ENCODE measurements at places on chromosomes 12 and 14.

GRCh38 chr14:50007123-50007903 is 109.1 kb downstream of the VCPKMT start:
- no peak for DNase-seq

DNA sequence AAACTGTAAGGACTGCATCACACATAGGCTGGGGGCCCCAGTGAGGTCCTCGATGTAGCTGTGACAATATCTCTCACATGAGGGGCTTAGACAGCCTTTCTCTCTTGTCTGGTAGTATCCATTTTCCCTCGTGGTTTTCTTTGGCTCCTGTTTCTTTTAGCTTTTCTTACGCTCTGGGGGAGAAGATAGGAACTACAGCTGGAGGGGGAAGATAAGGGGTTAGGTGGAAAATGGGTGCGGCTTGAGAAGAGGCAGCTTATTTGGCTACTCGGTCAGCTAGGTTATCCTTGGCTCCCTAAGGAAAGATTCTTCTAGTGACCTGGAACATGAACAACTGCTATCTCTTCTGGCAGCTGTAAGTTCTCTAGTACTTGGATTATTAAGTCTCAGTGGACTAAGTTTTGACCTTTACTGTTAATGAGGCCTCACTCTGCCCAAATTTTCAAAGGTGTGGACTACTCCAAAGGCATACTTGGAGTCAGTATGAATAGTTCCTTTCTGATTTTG is 28.7 kb upstream of the CPNE8 start:
- DNase-seq, result no peak

GRCh38 chr14:90105756-90106155 is 44.0 kb downstream of the KCNK13 start:
- DNase-seq, result no peak

DNA sequence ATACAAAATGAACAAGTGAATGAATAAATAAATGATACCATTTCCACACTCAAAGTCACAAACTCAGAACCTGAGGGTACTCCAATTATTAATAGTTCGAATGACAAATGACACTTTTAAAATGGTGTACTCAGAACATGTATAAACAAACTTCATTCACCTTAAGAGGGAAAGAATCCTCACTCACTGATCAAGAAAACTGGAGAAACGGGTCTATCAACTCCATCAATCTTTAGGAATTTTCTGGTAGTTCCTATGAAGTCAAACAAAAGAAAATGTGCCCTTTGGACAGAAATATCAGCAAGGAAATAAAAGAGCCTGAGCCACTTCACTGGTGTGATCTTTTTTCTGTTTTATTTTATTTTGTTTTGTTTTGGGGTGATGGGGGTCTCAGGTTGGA is 5.2 kb upstream of the NRDE2 start:
- no peak for DNase-seq

DNA sequence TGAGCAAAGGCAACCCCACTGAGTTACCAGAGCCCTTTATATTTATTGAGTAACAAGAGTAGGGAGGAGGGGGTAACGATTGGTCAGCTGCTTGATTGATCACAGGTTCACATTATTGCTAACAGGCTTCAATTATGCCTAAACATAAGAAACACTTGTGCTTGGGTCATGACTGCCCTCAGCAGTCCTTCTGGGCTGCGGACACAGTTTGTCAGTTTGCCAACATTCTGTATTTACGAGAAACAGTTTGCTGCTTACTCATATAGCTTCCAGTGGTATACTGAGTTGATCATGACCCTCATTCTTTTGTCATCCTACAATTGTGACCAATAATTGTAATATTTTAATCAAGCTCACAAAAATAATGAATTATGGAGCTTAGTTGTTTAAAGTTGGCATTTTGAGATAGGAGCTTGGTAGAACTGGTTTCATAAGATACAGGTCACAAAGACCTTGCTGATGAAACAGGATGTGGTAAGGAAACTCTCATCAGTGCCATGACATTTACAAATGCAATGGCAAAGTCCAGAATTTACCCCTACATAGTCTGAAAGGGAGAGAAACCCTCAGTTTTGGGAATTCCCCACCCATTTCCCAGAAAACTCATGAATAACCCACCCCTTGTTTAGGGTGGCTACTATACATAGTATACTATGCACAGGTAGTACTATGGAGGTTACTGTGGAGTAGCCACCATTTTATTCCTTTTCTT is 1421.0 kb upstream of the FLRT2 start:
- no peak for DNase-seq

DNA sequence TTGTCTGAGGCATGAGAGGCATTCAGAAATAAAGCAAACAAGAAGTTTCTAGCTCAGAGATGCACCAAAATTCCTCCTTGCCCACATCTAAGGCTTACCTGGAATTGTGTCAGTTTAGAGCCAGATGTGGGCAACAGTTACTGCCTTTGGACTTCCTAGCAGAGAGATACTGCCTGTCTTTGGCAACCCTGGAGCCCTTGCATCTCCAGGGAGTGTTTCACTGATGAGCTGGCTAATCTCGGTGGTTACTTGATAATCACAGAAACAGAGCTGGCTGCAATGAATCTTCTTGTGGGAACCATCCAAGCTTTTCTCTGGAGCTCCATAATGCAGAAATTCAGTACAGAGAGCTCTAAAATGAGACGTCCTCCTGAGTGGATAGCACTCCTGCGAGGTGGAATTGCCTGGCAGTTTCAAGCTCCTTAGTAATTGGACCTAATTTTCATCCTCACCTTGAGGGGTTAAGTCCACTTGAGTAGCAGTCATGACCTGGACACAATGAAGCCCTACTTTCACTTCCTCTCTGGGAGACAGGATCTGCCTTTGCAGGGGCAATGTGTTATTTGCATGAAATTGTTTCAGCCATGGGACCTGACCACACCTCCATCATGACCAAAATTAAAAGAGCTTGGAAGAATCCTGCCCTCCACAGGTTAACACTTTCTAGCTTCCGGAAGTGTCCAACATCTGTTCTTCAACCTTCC is 108.8 kb upstream of the ARHGAP5 start:
- no peak for DNase-seq

DNA sequence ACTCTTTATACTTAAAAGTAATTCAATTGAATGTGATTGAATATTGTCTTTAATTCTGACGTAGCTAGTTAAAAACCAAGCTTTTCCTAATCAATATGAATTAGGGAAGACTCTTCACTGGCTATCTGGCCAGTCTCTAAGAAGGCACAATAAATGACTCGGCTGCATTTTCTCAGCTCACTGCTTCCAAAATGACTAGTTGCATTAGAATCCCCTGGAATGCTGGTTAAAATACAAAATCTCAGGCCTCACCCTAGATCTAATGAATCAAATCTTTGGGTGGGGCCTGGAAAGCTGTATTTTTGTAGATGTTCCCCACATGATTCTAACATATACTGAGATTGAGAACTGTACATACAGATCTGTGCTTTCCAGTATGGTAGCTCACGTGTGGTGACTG is 242.1 kb downstream of the CHST11 start:
- DNase-seq, result no peak

DNA sequence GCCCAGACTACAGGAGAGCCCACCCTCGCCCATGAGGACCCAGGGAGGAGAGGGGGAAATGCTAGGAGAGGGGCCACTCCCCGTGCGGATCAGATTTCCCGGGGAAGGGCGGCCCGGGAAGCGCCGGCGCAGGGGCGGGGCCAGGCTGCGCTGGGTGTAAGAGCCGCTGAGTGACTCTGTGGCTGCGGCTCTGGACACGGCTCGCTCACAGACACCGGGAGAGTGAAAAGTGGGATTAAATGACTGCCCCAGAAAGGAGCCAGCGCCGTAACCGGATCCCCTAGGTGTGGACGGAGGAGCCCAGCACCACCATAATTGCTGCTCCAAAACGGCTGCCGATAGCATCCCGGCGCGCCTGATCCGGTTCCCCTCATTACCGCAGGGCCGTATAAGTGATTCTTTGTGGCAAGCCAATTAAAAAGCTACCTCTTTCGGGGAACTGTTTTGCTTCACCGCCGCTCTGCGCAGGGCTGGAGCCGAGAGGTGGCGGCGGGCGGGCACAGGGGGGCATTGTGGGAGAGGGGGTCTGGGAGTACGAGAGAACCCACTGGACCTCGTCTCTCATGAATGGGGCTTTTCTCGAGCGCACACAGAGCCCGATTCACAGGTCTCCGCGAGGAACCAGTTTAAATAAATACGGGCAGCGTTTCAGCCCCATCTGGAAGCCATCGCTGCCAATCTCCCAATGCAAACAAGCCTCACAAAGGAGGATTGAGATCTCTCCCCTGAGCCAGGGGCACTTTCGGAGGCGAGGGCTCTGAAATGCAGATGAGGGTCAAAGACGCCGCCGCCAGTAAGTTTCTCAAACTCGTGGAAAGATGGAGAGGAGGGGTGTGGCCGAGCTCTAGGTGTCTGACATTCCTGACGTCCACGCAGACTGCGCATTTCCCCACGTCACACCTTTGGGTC is 2.5 kb downstream of the COL2A1 start:
- peak; percentile 75 for DNase-seq

DNA sequence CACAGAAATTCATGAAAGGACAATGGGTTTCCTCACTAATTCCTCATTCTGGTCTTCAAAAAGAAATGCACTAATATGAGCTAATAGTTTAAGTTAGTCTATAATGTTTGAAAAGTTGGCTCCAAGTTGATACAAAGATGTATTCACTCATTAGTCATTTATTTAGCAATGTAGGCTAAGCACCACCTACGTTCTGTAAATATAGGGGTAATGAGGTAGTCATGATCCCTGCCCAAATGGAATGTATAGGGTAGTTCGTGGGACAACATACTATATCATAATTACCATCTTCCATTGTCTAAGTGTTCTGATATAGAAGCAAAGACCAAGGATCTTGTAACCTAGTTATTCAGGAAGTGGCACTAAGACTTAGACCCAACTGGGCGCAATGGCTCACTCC is 86.5 kb downstream of the DIO2 start:
- DNase-seq, result no peak

GRCh38 chr14:99531251-99532096 is 50.3 kb downstream of the CCNK start:
- no peak for DNase-seq

DNA sequence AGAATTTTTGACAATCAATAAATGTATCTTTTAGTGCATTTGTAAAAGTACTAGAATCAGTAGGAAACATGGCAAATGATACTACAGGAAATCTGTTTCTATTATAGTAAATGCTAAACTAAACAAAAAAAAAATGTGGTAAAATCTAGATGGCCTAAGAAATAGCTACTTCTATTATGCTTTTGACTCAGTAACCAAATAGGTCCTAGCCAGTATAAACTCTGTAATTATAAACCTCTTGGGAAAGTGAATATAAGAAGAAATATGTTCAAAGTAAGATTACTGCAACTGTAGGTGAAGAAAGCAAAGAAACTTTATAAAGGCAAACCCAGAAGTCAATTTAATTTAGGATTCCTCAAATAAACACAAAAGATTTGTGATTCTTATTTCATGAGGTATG is 581.2 kb downstream of the LRFN5 start:
- no peak for DNase-seq

DNA sequence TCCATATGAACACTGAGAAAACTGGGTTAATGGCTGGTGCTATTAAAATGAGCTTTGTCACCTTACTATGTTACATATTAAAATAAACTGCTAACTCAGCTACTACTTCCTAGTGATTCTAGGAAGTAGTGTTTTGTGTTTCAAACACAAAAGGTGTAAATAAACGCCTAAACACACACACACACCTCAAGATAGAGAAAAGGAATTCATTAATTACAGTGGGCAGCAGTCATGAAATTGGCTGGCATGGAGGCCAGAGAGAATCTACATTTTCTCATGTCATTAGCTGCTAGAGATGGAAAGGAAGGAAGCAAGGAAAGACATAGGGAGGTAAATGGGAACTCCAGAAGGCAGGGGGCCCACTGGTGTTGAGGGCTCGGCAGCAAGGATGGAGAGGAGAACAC is 787 bp upstream of the PRMT5 start:
- no peak for DNase-seq

- peak; percentile 85 for DNase-seq
These were observed 479 bp downstream of the GPR135 start for GRCh38 chr14:59464486-59465315.

DNA sequence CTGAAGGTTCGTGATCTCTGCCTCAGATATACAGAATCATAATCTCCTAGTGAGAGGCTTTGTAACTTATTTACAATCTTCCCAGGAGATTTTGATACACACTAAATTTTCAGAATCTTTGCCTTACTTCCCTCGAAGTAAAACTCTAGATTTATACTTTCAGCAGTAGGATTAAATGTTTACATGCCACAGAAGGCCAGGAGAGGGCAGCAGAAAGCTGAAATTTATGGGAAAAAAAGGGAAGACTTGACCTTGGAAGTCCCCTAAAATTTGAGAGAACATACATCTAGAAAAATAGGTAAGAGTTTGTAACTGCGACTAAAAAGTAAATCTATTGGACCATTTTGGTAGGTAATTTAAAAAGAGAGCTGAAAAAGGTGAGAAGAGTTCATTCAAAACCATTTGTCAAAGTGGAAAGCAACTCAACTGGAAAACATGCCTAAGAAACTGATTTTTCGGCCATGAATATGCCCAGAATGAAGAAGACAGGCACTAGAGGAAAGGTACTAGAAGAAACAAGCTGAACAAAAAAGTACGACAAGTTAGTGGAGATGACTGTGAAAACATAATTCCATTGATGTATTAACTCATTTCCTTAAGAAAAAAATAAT is 242.0 kb upstream of the MDGA2 start:
- no peak for DNase-seq

DNA sequence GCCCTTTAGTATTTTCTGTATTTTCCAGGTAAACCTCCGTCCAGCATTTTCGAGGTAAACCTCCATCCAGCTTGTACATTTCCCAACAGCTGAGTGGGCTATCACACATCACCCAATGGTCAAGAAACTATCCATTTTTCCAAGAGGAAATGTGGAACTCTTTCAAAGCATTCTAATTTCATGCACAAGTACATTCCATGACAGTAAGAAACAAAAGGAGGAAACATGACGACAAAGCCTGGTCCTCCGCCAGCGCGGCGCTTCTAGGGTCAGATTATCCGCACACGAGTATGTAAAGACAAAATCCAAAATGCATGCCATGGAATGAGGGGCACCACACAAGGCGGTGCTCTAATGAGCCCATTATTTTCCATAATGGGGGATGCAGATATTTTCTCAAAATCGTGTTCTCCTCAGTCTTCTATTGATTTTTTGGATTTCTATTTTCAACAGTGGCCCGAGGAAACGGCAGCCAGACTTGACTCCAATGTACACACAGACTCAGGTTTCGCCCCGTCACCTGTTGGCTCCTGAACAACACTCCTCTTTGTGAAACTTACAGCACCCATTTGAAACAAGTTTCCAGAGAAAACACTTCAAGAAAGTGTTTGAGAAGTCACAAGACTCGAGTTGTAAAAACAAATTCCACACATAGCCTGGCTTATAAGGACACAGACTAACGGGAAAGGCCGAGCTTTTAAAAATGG is 107.4 kb downstream of the PRICKLE1 start:
- DNase-seq, result peak; percentile 83

DNA sequence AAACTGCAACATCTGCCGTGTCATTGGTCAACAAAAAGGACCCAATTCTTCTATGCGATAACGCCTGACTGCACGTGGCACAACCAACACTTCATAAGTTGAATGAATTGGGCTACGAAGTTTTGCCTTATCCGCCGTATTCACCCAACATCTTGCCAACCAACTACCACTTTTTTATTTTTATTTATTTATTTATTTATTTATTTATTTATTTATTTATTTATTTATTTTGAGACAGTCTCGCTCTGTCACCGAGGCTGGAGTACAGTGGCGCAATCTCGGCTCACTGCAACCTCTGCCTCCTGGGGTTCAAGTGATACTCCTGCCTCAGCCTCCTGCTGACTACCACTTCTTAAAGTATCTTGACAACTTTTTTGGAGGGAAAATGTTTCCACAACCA is 127.4 kb downstream of the RASSF9 start:
- DNase-seq, result no peak
